ENCODE measurements at places on chromosomes 13 and 19. TPM values are rescaled to one million over a fixed set of nuclear protein-coding genes. Genes with fewer than 3 reads are reported as not detected.

GRCh38 chr19:55520691-55521292 is 16.1 kb downstream of the SBK2 start:
- peaks cover 7% of the 10 kb centered on the region for H3K27me3 ChIP-seq
- DNase-seq, result no peak
- H3K4me3 ChIP-seq, result no peak overlapping the region
- no peaks in the 10 kb centered on the region for H3K4me1 ChIP-seq
- H3K36me3 ChIP-seq, result no peaks in the 10 kb centered on the region

GRCh38 chr19:2176337-2176994 is 12.7 kb downstream of the DOT1L start:
- no peaks in the 10 kb centered on the region for H3K27me3 ChIP-seq
- H3K4me1 ChIP-seq, result peaks cover 19% of the 10 kb centered on the region
- DNase-seq, result no peak
- H3K36me3 ChIP-seq, result peaks cover 2% of the 10 kb centered on the region
- no peak overlapping the region for H3K27ac ChIP-seq

- no peak for DNase-seq
- H3K27me3 ChIP-seq, result peaks cover 2% of the 10 kb centered on the region
- no peaks in the 10 kb centered on the region for H3K36me3 ChIP-seq
These were observed 103.3 kb upstream of the ZNF507 start for GRCh38 chr19:32241932-32242710.

DNA sequence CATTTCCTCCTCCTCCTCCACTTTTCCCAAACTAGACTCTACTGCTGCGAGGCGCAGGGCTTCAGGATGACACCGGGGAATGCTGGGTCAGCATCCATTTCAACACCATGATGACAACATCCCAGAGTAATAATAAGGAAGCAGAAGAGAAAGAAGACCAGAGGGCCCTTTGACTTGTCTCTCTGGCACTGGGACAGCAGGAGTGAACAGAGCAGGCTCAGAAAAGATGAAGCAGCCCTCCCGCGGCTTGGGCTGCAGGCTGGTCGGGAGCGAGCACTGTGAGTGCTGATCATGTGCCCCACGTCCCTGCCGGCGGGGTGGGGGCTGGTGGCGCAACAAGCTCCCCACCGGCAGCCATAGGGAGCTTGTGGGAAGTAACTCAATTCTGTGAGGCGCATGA is 30.5 kb downstream of the RANBP3 start:
- peak overlapping the region; percentile 92 for H3K27ac ChIP-seq
- H3K36me3 ChIP-seq, result peaks cover 5% of the 10 kb centered on the region
- DNase-seq, result no peak
- H3K4me1 ChIP-seq, result peaks cover 77% of the 10 kb centered on the region
- H3K27me3 ChIP-seq, result no peaks in the 10 kb centered on the region
- peak overlapping the region; percentile 6 for H3K4me3 ChIP-seq

- no peak for DNase-seq
- no peaks in the 10 kb centered on the region for H3K4me1 ChIP-seq
- no peaks in the 10 kb centered on the region for H3K27me3 ChIP-seq
- no peak overlapping the region for H3K27ac ChIP-seq
These were observed 27.3 kb downstream of the ZC3H4 start for GRCh38 chr19:47086280-47086679.

DNA sequence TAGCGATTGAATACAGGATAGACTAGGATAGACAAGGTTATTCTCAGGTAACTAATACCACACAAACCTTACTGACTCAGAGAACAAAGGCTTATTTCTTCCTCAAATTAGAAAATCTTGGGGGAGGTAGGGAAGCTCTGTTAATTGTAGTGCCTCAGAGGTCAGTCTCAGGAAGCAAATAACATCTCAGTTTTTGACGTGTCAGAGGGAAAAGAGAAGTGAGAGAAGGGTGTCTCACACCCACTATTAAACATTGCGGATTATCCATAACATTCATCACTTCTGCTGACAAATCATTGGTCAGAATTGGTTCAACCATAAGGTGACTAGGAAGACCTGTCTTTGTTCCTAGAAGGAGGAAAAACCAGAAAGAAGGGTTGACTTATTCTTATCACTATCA is 579.4 kb upstream of the MIR17HG start:
- no peak for DNase-seq
- no peaks in the 10 kb centered on the region for H3K36me3 ChIP-seq
- H3K27ac ChIP-seq, result no peak overlapping the region

- no peak overlapping the region for H3K4me3 ChIP-seq
- DNase-seq, result no peak
- H3K36me3 ChIP-seq, result no peaks in the 10 kb centered on the region
- H3K27me3 ChIP-seq, result no peaks in the 10 kb centered on the region
- peaks cover 16% of the 10 kb centered on the region for H3K4me1 ChIP-seq
- H3K27ac ChIP-seq, result no peak overlapping the region
These were observed 34.4 kb upstream of the MIR17HG start for GRCh38 chr13:91313103-91313502.

GRCh38 chr19:18762125-18763023 is 28.7 kb downstream of the COMP start:
- H3K36me3 ChIP-seq, result no peaks in the 10 kb centered on the region
- no peak overlapping the region for H3K4me3 ChIP-seq
- no peak overlapping the region for H3K27ac ChIP-seq
- H3K27me3 ChIP-seq, result no peaks in the 10 kb centered on the region
- H3K4me1 ChIP-seq, result peaks cover 4% of the 10 kb centered on the region

DNA sequence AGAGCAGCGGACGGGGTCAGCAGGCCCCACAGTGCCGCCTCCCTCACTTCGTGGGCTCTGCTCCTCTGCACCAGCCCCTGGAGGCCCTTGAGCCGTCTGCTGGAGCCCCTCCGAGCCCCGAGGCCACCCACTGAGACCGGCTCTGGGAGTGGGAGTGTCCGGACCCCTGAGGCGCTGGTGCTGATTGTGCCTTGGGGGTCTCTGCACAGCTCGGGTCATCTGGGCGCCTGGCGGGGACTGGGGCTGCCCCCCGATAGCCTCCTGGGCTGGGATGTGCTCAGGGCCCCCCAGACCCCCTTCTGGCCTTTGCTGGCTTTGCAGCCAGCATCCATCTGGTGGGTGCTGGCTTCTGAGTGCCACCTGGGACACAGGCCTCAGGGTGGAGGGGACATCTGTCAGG is 15.4 kb downstream of the CBARP start:
- no peak overlapping the region for H3K4me3 ChIP-seq
- H3K36me3 ChIP-seq, result no peaks in the 10 kb centered on the region
- no peak overlapping the region for H3K27ac ChIP-seq
- no peak for DNase-seq
- H3K27me3 ChIP-seq, result no peaks in the 10 kb centered on the region

DNA sequence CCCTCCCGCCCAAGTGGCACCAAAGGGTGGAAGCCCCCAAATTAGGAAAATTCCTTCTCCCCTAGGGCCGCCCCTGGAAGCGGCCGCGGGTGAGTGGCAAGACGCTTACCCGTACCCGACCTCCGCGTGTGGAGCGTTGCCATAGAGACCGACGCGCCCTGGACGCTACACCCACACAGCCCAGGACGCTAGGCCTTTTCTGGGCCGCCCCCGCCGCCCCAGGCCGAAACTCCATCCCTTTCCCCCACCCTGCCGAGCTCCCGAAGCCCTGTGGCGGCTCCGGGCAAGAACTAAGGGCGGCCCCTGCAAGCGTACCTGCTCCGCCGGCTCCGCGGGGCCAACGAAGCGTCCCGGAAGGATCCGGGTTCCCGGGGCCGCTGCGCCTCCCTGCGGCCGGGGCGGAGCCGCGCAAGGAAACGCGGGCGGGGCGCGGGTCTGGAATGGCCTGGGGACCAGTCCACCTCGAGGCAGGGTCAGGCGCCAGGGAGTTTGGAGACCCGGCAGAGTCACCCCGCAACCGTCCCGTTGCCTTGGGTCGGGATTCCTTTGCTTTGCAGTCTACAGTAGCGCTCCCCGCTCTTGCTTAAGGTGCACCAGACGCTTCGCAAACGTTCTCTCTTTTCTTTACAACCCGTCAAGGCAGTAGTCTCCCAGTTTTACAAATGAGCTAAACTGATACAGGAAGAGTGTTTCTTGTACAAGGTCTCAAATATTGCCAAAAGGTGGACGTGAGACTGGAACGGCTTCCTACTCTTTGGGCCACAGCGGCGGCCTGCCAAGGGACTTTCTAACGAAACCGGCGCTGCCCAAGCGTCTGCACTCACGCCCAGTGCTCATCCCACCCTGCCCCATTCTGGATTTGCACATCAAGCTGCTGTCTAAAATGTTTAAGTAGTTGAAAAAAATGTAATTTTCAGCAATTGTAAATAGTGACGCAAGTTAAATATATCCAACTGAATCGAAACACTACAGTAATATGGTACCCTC is at the start of gene NEK5:
Gene NEK5, minus strand, starts transcription at position 360 of the 987 bp plus-strand sequence. CDS start 1,591 bp downstream, outside the sequence.
- peak within 1 kb of the TSS; percentile 8 for H3K27ac ChIP-seq
- peaks cover 21% of the 10 kb centered on the region for H3K4me1 ChIP-seq
- DNase-seq, result peak; percentile 68
- H3K27me3 ChIP-seq, result peaks cover 2% of the 10 kb centered on the region

- H3K27ac ChIP-seq, result no peak within 1 kb of the TSS
- no peak for DNase-seq
- H3K36me3 ChIP-seq, result no peaks in the 10 kb centered on the region
- no peak within 1 kb of the TSS for H3K4me3 ChIP-seq
- H3K27me3 ChIP-seq, result peaks cover 63% of the 10 kb centered on the region
These were observed at the start of gene ICAM1 for GRCh38 chr19:10270616-10271394. Gene ICAM1 (plus strand): TSS chr19:10271120. CDS start chr19:10271160, 40 bp downstream.

GRCh38 chr19:31516756-31517155 is 167.5 kb upstream of the TSHZ3 start:
- H3K27ac ChIP-seq, result no peak overlapping the region
- no peak overlapping the region for H3K4me3 ChIP-seq
- no peak for DNase-seq
- H3K4me1 ChIP-seq, result no peaks in the 10 kb centered on the region
- no peaks in the 10 kb centered on the region for H3K36me3 ChIP-seq

DNA sequence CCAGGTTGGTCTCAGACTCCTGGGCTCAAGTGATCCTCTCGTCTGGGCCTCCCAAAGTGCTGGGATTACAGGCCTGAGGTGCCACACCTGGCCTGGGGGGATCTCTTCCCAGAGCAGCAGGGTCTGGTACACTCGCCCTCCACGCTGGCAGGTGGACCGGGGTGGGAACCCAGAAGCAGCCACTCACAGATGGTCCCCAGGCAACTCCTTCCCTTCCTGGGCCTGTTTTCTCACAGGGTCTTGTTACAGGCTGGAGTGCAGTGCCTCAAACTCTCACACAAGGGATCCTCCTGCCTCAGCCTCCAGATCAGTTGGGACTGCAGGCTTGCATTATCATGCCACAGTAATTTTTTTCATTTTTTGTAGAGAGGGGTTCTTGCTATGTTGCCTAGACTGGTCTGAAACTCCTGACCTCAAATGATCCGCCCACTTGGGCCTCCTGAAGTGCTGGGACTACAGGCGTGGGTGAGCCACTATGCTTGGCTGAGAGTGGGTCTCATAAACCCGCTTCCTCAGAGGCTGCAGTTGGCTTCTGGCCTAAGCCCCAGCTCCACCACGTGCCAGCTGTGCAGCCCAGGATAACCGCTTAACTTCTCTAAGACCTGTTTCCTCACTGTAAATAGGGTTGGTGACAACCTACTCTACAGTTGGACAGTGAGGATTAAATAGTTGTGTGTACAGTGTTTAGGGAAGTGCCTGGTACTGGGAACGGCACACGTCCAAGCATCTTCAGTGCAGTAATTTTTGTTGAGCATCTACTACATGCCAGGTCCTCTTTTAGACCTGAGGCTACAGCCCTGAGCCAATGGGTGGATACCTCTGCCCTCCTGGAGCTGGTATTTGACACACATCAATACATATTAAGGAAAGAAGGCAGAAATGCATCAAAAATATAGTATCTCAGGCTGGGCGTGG is 871 bp upstream of the CCER2 start:
- no peaks in the 10 kb centered on the region for H3K4me1 ChIP-seq
- H3K36me3 ChIP-seq, result peaks cover 1% of the 10 kb centered on the region
- no peak for DNase-seq
- H3K4me3 ChIP-seq, result no peak overlapping the region

The CGB8 gene
- not detected for total RNA-seq

The DNAJC15 gene
- 16.6 TPM for total RNA-seq

Measured in neural crest cell (in vitro differentiated cells).